ENCODE measurements at places on chromosomes 16 and 17.

GRCh38 chr16:49345829-49346228 is 27.8 kb upstream of the C16orf78 start:
- DNase-seq = no peak

DNA sequence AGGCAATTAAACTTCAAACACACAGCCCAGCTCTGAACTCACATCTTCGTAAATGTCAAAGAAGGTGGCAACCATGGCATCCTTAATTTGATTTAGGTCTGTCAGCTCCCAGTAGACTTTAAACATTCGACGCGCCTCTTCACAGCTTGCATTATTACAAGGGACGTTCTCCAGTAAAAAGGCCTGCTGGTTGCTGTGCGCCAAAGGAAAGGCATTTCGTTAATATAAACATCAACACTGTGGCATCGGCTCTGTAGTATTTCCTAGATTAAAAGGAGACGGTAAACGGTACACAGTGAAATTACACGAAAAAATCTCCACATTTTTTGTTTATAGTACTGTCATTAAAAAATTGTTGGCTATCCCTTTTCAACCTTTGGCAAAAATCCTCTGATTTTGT is 116.8 kb upstream of the NETO2 start:
- DNase-seq = no peak

- no peak for DNase-seq
Measured at GRCh38 chr17:227078-227945, 45.9 kb upstream of the DOC2B start.

GRCh38 chr17:27751622-27752490 is 48.5 kb downstream of the NOS2 start:
- DNase-seq = no peak

- no peak for DNase-seq
Measured at GRCh38 chr16:87233928-87234327, 83.3 kb downstream of the C16orf95 start.

GRCh38 chr17:48047113-48047740 is 932 bp upstream of the NFE2L1 start:
- no peak for DNase-seq

DNA sequence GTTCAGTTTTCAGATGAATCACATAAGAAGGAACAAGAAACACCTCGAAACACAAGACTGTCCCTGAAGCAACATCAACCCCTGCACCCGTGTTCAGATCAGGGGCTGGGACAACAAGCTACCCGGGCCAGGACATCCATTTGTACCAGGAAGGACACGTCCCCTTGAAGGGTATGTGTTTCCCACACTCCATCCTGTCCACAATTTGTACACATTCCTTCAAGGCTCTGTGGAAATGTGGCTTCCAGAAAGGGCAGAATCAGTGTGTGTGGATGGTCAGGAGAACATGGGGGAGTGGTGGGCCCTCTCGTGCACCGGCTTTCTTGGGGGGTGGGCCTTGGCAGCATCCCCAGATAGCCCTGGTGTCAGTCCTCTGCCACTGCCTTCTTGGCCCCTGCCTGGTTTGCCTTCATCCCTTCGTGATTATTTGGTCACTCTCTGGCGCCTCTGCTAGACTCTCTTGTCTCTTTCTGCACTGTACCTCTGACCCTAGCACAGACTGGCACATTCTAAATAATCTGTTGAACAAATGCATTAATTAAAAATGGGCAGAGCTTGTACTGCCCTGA is 10.3 kb downstream of the KIFC3 start:
- DNase-seq = no peak

DNA sequence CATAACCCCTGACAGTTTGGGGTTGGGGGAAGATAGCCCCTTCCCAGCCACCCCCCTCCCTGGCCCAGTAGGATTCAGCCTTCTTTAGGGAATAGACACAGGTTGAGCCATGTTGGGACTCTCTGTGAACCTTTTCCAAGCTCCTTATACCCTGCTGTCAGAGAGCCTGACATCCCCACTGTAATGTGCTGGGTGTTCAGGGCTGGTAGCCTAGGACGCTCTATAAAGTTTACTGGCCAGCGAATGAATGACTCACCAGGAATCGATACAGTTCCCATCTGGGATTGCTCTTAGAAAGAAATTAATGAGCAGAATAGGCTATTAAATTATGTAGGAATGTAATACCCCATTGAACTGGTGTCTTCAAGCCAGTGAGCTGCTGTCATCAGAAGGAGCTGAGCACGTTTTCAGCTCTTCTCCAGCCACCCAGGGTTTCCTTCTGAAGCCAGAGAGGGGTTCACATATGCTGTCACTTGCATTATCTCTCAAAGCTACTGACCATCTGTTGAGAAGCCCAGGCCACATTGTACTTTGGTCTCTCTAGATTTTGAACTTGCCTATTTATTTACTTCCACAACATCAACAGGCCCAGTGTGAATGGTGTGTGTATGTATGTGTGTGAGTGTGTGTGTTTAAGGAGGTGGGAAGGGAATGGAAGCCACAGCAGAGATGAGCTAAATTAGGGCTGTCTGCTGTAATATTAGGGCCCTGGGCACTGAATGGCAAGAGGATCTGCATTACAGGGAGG is 64.9 kb downstream of the SPACA3 start:
- DNase-seq = no peak
